GM12864 (cell line): ENCODE measurements at places on chromosomes 1 and 21.
A peak's percentile ranks its signal among the peaks of the same experiment; 100 is the strongest.

DNA sequence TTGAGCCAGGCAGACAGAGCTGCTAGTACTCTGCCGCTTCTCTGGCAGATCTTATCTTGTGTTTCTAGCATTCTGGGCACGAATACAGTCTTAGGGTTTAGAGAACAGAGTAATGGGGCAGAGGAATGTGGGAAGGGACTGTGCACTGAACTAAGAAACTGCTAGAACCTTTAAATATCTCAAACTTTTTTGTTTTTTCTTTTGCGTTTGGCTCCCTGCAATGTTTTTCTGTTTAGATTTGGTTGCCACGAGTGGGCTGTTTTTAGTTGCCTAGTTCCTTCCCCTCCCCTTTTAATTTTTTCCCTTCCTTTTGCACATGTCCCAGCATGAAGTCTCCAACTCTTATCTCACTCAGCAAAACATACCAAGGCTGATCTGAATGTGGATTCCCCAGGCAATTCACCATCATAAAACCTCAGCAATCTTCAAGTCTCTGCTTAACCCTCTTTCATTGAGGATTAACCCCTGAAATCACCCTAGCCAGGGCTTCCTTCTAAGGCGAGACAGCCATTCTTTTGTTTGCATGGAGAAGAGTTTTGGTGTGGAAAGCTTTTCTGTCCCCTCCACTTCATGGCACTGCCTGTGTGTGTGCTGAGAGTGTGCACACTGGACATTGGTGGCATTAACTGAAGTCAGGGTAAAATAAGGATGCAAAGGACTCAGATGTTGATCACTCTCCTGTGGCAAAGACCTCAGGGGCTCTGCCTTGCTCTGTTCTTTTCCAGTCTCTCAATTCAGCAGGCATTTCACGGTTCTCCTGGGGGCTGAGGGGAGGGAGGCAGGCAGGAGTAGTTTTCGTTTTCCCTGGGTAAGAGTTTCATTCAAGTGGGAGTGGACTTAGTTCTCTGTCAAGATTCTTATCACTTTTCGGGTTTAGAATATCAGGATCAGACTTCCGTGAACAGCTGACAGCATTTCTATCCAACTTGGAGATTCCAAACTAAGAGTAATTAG lies 2.8 kb upstream of the ATF3 start:
- no peak for DNase-seq

- DNase-seq: no peak
Observed at GRCh38 chr1:64080941-64081562, 122.4 kb upstream of the UBE2U start.

DNA sequence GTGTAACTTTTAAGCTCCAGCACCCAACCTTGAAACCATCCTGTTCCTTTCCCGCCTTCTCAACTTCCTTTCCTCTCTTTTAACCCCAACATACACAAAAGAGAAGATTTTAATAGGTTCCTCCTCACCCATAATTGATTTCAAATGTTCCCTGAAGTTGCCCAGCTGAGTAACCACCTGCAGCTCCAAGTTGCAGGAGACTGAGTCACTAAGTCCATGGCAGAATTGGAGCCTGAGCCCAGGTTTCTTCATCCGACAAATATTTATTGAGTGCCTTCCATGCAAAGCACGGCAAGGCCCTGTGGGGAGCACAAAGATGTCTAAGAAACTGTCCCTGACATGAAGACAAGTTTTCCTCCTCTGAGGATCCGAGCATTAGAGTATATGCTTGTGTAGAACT lies 97.7 kb downstream of the PAPPA2 start:
- DNase-seq: no peak

DNA sequence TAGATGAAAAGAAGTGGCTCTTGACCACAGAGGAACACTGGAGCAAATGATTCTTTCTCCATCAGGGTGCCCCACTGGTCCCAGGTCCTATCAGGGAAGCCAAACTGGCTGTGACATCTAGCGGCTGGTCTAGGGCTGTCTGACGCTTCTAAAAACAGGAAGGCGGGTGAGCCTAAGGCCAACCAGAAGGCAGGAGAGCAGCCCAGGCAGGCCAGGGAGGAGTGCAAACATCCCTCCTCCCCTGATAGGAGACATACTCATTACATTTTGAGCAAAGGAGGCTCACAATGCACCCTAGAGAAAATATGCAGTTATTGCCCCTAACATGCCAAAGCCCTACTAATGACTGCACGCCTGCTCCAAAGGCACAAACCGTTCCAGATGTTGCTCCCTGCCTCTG lies 10.4 kb upstream of the FOXE3 start:
- no peak for DNase-seq

DNA sequence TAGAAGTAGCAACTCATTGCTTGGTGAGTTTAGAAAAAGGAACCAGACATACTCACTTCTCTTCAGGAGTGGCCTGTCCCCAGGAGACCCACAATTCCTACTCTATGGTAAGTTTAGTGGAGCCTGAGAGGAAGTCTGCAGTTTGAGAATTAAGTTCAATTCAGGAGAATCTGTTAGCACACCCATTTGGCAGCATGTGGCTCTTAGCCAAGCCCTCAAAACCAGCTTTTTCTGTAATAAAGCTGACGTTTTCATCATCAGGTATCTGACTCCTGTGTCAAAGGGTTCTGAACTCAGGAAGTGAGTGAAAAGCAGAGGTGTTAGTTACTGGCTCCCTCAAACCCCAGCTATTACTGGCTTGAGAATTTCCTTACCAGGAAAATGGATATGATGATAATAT lies 20.4 kb upstream of the RGS16 start:
- no peak for DNase-seq

GRCh38 chr1:151510020-151510405 lies 1.2 kb upstream of the CGN start:
- no peak for DNase-seq

- DNase-seq: no peak
Observed at GRCh38 chr21:33550772-33551660, 8.2 kb downstream of the SON start.

DNA sequence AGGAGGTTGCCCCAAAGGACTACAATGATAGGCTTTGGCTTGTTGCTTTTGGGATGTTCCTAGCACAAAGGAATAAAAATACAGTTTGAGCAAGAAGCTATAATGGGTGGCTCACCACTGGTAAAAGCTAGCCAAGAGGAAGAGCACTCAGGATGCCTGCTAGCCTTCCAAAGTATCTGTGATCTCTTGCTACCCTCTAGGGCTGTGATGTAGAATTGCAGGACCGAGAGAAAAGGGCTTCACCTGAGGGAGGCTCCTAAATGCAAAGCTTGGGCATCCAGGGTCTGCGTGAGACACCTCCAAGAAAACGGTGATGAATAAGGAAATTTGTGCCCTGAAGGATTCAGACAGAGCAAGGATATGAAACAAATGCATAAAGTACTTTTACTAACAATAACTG lies 17.7 kb downstream of the IVL start:
- DNase-seq: no peak

- no peak for DNase-seq
Observed at GRCh38 chr1:34870395-34870794, 10.8 kb upstream of the SMIM12 start.

DNA sequence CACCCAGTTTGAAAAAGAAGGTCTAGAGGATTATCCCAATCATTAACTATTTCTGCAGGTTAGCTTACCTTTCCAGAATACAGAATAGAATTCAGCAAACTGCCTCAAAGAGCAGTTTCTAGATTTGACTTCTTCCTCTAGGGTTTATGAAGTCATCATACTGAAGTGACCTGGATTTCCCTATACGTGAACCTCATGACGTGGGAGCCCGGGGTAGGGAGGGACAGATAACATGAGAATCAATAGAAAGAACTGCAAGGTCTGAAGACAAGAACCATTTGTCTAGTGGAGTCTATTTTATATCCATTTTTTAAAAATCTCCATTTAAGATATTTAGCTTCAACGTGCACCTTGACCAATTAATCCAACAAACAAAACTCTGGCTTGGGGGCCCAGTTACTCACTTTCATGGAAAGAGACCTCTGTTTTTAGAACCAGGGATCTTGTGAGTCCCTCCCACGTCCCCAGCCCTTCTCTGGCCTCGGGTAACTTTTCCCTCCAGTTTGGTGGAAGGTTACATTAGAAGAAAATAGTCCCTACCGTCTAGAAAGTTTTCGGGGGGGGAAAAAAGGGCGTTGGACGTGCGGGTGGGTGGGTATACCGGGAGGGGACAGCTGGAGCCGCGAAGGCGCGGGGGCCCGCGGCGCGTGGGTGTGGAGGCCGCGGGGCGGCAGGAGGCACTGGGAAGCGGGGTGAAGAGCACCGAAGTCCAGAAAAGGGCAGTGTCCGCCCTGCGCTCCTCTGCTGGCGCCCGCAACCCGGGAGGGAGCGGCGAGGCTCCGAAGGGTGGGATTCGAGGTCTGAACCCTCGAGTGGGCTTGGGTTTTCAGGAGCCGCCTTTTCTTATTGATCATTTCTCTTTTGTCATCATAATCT lies 13.8 kb upstream of the POGZ start:
- DNase-seq: no peak

- no peak for DNase-seq
Observed at GRCh38 chr1:6490181-6491080, 1.0 kb downstream of the PLEKHG5 start.

GRCh38 chr1:10651389-10651766 lies 145.1 kb downstream of the CASZ1 start:
- no peak for DNase-seq

GRCh38 chr1:63248216-63248615 lies 74.2 kb upstream of the FOXD3 start:
- no peak for DNase-seq

DNA sequence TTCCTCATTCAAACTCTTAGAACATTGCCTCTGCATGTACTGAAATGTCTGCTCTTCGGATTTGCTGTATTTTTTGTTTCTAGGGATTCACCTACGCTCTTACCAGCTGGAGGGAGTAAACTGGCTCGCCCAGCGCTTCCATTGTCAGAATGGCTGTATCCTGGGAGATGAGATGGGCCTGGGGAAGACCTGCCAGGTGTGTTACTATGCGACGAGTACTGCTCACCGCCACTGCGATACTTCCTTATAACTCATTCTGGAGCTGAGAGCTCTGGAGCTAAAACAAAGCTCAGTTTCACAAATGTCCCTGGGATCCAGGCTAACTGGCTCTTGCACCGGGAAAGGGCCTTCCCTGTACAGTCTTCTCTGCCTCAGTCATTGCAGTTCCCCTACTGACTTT lies 10.1 kb downstream of the CHD1L start:
- DNase-seq: no peak

GRCh38 chr1:6358757-6359201 lies 34.8 kb downstream of the ACOT7 start:
- DNase-seq: no peak

GRCh38 chr1:154583773-154584172 lies 16.2 kb downstream of the CHRNB2 start:
- no peak for DNase-seq

GRCh38 chr1:182292193-182292741 lies 99.3 kb downstream of the GLUL start:
- DNase-seq: no peak

GRCh38 chr21:34707876-34708325 lies 39.1 kb downstream of the CLIC6 start:
- peak; percentile 80 for DNase-seq

- DNase-seq: no peak
Observed at GRCh38 chr1:190328361-190328760, 149.3 kb downstream of the BRINP3 start.
